ENCODE measurements at places on chromosomes 2 and 18. TPM values are rescaled to one million over a fixed set of nuclear protein-coding genes. Genes with fewer than 3 reads are reported as not detected.

ATF2 gene
- 48.1 TPM for total RNA-seq

SDC1 gene
- 53.2 TPM for total RNA-seq

UXS1 gene
- 15.8 TPM for total RNA-seq

SCG2 gene
- total RNA-seq, result 13.0 TPM

PLB1 gene
- 1.0 TPM for total RNA-seq

ZNF804A gene
- total RNA-seq, result not detected

NEU4 gene
- not detected for total RNA-seq

ANKRD30B gene
- 0.26 TPM for total RNA-seq

GRCh38 chr18:44450226-44450625, 230.5 kb upstream of the SETBP1 start:
- no peaks in the 10 kb centered on the region for H3K27me3 ChIP-seq
- DNase-seq, result no peak
- H3K4me1 ChIP-seq, result no peaks in the 10 kb centered on the region
- no peak overlapping the region for H3K4me3 ChIP-seq
- H3K36me3 ChIP-seq, result no peaks in the 10 kb centered on the region
- no peak overlapping the region for H3K27ac ChIP-seq

GRCh38 chr2:234335661-234336228, 161.1 kb downstream of the ARL4C start:
- H3K4me1 ChIP-seq, result peaks cover 5% of the 10 kb centered on the region
- DNase-seq, result peak; percentile 23
- H3K27me3 ChIP-seq, result no peaks in the 10 kb centered on the region
- H3K36me3 ChIP-seq, result no peaks in the 10 kb centered on the region
- no peak overlapping the region for H3K4me3 ChIP-seq
- H3K27ac ChIP-seq, result no peak overlapping the region

DNA sequence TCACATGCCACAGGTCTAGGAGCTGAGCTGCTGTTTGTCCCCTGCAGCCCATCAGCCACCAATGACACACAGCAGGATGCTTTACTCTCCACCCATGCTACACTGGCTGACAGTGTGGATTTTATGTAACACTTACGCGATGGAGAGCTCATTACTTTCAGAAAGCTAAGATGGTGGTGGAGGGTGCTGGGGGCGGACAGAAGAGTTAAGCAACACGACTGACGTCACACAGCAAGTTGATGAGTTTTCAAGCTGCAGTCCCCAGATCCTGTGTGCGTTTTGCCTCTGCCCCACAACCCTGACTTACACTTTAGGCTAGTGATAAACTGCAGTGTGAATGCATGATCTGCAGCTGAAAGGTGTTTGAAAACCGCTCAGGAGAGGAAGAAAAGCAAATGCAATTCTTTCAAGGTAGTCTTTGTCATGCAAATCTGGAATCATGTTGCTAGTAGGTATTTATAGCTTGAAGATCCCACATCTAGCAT, 42.4 kb downstream of the MRPS5 start:
- DNase-seq, result no peak
- no peaks in the 10 kb centered on the region for H3K27me3 ChIP-seq
- H3K27ac ChIP-seq, result no peak overlapping the region
- no peak overlapping the region for H3K4me3 ChIP-seq

DNA sequence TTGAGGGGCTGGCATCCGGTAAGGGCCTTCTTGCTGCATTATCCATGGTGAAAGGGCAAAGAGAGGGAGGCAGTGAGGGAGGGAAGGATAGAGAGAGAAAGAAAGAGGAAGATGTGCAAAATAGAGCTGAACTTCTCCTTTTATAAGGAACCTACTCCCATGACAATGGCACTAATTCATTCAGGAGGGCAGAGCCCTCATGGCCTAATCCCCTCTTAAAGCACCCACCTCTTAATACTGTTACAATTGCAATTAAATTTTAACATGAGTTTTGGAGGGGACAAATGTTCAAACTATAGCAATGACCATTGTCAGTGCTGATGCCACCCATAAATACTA, 60.2 kb downstream of the CXCR4 start:
- H3K27me3 ChIP-seq, result no peaks in the 10 kb centered on the region
- H3K36me3 ChIP-seq, result no peaks in the 10 kb centered on the region
- no peaks in the 10 kb centered on the region for H3K4me1 ChIP-seq
- no peak overlapping the region for H3K27ac ChIP-seq
- no peak overlapping the region for H3K4me3 ChIP-seq

DNA sequence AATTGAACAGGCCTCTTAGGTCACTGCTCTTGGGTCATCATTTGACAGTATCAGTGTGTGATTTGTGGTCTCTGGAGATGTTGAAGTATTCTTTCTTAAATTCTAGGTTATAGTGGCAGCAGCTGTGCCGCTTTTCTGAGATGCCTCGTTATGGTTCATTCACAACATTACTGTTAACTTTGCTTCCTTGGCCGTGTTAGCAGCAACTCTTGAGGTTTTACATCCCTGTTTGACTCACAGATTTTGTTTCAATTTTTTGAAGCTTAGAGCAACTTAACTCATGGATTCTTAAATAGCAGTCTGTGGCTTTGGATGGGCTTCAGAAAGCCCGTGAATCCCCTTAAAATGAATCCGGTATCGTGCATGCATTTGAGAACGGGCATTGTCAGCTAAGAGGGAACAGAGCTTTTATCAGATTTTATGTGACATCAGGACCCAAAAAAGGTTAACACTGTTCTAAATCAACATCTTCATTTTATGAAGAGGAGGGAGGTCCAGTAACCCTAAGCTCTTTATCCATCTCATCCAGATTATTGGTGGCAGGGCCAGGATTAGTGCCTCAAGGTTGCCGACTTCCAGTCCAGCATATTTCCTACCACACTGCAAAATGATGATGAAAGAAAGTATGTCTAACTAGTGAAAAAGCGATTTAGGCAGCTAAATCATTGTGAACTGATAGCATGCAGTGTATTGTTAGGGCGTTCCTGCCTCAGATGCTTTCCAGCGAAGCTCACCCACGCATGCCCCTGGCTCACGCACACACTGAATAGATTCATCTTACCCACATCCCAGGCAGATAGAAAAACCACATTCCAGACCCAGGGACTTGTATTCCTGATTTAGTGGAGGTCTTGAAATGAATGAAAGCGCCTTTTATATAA, 5.1 kb downstream of the TRIB2 start:
- no peak for DNase-seq
- no peak overlapping the region for H3K27ac ChIP-seq
- no peak overlapping the region for H3K4me3 ChIP-seq

- no peak overlapping the region for H3K27ac ChIP-seq
- no peaks in the 10 kb centered on the region for H3K27me3 ChIP-seq
- H3K36me3 ChIP-seq, result no peaks in the 10 kb centered on the region
- no peak overlapping the region for H3K4me3 ChIP-seq
- DNase-seq, result no peak
- H3K4me1 ChIP-seq, result no peaks in the 10 kb centered on the region
These were observed 11.1 kb downstream of the RHOB start for GRCh38 chr2:20457661-20458630.

DNA sequence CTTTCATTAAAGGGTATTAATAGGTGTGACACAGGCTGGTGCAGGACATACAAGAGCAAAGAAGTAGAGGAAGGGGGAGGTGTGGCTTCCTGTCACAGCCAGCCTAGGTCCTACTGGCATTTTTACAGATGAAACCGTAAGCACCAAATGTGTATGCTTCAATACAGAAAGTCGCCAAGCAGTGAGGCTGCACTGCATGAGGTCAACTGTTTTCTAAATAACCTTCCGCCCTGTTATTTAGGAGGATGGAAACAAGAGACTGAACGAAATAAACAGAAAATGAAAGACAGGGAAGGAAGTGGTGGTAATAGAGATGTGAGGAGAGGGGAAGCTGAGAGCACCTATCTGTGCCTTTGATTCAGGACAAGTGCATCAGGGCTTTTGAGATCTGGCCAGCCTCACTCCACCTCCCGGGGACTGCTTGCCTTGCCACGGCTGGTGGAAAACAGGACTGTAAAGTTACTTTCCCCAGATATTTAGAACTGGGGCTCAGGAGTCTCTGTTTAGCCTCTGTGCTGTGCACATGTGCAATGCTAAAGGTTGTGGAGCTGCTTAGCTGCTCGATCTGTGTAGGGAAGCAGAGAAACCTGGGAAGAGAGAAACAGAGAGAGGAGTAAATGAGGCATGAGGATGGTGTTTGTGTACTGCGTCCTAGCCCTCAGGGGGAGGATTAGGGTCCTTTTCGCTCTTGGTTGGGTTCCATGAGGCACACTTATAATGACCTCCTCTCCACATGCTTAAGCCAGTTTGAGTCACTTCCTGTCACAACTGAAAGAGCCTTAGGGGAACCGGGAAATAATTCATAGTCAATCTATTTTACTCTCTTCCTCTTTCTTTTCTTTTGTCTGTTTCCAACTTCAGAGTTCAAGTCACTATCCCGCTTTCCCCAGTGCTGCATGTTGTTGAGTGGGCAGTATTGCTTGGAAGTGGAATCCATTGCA, 62.3 kb upstream of the BOD1L2 start:
- H3K4me3 ChIP-seq, result no peak overlapping the region
- DNase-seq, result no peak
- H3K36me3 ChIP-seq, result no peaks in the 10 kb centered on the region
- H3K27ac ChIP-seq, result no peak overlapping the region

- H3K4me1 ChIP-seq, result no peaks in the 10 kb centered on the region
- no peaks in the 10 kb centered on the region for H3K36me3 ChIP-seq
- no peak overlapping the region for H3K4me3 ChIP-seq
- no peaks in the 10 kb centered on the region for H3K27me3 ChIP-seq
- DNase-seq, result no peak
- no peak overlapping the region for H3K27ac ChIP-seq
These were observed 3.6 kb downstream of the ALPI start for GRCh38 chr2:232459419-232460035.

DNA sequence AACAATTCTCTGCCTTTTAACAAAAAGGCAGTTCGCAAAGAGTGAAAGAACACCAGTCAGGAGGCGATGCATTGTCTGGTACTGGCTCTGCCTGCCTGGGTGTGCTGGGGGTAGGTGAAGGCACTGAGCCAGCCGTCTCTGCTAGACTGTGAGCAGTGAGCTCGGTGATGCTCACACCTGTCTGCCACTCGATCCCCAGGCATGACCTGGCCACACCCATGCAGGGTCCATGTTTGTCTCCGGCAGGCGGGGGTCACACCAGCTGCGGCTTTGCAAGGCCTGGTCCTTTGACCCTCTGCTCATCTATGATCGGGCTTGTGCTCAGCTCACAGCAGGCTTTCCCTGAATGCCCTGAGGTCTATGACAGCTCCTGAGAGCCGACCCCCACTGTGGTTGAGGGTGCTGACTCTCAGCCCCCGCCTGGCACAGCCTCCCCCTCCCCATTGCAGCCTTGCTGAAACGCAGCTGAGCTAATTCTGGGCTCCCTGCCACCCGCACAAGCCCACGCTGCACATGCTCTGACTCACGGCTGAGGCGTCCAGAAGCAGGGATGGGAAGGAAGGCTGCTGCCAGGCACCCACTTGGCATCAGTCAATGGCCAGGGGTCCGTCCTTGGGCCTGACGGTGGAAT, 23.7 kb downstream of the CRACDL start:
- no peaks in the 10 kb centered on the region for H3K27me3 ChIP-seq
- no peak overlapping the region for H3K4me3 ChIP-seq
- DNase-seq, result peak; percentile 90
- H3K27ac ChIP-seq, result peak overlapping the region; percentile 67
- peaks cover 65% of the 10 kb centered on the region for H3K4me1 ChIP-seq
- H3K36me3 ChIP-seq, result no peaks in the 10 kb centered on the region

GRCh38 chr2:47784352-47784851, 1.5 kb downstream of the MSH6 start:
- H3K27ac ChIP-seq, result peak overlapping the region; percentile 97
- H3K27me3 ChIP-seq, result no peaks in the 10 kb centered on the region
- H3K4me1 ChIP-seq, result peaks cover 23% of the 10 kb centered on the region
- DNase-seq, result no peak
- no peaks in the 10 kb centered on the region for H3K36me3 ChIP-seq
